ENCODE measurements at places on chromosomes 7 and 10.

- DNase-seq: peak; percentile 23
These were observed 205.3 kb upstream of the HDAC9 start for GRCh38 chr7:18290223-18290622.

DNA sequence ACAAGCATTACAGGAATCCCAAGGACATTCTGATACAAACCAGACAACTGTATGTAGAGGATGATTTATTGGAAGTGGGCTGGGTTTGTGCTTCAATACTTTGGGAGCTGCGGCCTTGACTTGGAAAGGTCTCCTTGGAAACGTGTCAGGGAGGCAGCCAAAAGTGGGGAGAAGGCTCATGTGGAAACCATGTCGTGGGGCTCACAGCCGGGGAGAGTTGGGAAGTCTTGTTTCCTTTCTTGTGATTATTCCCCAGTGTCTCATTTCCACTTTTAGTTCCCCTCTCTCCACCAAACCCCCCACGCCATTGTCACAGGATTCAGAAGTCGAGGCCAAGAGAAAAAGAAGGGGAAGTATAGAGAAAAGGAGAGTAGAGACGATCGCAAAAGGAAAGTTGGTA, 53.9 kb upstream of the SFMBT2 start:
- DNase-seq: no peak

DNA sequence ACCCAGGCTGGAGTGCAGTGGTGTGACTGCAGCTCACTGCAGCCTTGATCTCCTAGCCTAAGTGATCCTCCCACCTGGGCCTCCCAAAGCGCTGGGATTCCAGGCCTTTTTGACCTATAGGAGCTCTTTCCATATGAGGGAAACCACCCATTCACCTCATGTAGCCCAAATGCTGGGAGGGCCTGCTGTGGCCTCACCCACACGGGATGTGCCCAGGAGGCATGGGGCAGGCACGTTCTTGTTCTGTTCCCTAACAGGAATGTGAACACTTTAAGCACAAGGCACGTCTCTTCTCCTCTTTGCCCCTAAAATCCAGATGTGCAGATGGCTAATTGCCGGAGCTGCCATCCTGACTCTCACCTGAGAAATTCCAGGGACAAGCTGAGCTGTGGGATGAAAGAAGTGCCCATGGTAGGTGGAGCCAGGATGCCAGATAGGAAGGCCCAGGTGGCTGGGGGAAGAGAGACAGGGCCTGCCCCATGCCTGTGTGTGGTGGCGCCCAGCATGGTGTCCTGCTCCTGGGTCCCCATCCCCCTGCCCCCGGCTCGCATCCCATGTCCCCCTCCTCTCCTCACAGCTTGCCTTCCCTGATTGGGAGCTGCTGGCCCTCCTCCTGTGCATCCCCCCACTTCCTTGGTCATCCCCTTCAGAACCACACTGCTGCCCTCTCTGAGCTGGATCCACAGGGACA, 17.3 kb downstream of the CAMK2B start:
- no peak for DNase-seq

- DNase-seq: peak; percentile 49
These were observed 894 bp downstream of the ATXN7L1 start for GRCh38 chr7:105875505-105875904.

- DNase-seq: no peak
These were observed 161.6 kb upstream of the PPP2R2D start for GRCh38 chr10:131739206-131739605.

GRCh38 chr10:6530211-6530840, 49.8 kb downstream of the PRKCQ start:
- peak; percentile 94 for DNase-seq

DNA sequence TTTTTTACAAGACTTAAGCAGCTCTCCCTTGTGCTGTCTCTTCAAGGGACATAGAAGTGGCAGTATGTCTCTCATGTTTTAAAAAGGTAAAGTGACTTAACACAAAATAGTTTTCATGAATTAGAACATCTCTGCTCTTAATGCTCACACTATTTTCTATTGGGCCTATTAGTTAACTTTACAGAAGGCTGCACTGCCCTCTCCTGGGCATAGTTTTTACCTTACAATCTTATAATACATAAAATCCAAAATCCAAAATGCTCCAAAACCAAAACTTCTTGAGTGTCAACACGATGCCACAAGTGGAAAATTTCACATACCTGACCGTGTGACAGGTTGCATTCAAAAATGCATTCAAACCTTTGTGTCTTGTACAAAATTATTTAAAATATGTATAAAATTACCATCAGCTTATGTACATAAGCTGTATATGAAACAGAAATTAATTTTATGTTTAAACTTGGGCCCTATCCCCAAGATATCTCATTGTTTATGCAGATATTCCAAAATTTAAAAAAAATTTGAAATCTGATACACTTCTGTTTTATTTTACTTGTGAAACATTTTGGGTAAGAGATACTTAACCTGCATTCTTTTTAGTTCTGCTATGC, 25.8 kb downstream of the TES start:
- peak; percentile 73 for DNase-seq

DNA sequence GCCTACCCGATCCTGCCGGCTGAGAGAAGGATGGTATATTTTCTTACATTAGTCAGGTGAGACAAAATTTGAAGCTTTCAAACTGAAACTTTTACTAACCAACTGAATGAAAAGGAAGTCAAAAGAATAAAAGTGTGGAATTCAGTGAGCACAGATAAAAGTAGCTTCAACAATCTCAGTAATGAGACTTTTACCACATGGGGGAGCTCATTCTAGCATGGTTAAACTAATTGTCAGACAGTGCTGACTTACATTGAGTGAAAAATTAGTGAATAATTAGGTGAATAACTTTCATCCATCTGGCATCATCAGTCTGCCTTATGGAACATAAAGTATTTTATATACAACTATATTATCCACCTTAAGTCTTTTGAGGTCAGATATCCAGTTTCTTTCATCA, 8.4 kb downstream of the FAM237B start:
- DNase-seq: peak; percentile 4

- no peak for DNase-seq
These were observed 4.4 kb downstream of the RASGEF1A start for GRCh38 chr10:43262397-43262901.

GRCh38 chr7:27709137-27710075, 30.6 kb upstream of the TAX1BP1 start:
- DNase-seq: no peak

DNA sequence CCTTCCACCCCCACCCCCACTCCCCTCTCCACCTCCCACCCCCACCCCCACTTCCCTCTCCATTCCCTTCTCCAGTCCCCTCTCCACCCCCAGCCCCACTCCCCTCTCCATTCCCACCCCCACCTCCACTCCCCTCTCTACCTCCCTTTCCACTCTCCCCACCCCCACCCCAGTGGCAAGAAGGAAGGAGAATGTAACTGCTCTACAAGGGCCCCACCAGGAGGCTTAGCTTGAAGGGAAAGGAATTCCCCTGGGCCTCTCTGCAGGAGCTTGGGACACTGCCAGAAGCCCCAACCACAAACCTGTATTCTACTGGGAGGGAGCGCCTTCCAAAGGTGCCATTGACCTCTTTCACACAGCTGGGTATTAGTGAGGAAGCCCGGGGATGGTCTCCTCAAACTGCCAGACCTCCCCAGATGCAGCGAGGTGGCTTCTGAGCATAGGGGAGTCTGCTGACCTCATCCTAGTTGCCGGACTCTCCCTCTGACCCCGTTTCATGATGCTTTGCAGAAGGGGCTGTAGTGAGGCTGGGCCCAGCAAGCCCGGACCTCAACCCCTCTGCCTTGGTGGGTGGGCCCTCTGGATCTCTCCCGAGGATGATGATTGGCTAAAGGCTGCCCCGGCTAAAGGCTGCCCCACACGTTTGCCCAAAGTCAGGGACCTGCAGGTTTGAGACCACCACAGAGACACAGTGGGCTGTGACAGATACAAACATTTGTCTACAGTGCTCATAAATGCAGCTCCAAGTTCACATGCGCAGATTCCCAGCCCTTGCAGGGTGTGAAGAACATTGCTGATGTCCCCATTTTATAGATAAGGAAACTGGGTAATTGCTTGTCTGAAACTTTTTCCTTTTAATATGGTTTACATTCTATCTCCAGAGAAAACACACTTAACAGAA, 2.9 kb downstream of the DEPP1 start:
- no peak for DNase-seq

- DNase-seq: no peak
These were observed 205.9 kb downstream of the SKAP2 start for GRCh38 chr7:26658389-26659084.

- DNase-seq: no peak
These were observed 343.9 kb downstream of the PLXNA4 start for GRCh38 chr7:132232406-132232805.

DNA sequence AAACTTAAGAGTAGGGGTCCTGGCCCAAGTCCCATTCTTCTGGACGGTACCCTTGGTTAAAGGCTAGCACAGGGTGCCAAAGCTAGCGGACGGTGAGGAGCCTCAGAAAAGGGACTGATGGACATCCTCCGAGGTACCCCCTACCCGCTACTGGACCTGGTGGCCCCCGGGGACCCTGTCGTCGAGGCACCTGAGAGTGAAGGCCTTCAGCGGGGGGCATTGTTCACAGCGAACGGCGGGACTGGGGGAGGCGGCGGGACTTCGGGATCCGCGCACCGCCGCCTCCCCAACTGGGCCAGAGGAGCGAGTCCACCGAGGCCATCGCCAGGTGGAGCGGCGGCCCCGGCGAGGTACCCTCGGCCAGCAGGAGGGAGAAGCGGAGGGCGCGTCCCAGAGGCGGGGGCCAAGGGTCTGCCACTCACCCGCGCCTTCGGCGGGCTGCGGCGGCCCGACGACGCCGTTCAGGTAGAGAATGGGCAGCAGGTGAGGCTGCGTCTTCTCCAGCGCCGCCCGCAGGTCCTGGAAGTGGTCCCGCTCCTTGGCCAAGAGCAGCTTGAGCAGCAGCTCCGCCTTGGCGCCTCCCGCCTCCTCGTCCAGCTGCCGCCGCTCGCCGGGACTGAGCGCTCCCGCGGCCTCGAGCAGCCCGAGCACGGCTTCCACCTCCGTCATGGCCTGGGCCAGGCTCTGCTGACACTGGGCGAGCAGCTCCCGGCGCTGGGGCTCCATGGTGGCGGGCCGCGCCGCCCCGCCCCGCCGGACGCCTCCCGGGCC, 575 bp downstream of the DLG5 start:
- DNase-seq: no peak

- no peak for DNase-seq
These were observed 83.4 kb downstream of the GAD2 start for GRCh38 chr10:26300001-26300400.

- DNase-seq: no peak
These were observed 28.0 kb downstream of the TMEM120A start for GRCh38 chr7:75966190-75966961.

- DNase-seq: no peak
These were observed 18.3 kb downstream of the GOT1 start for GRCh38 chr10:99412099-99412498.

DNA sequence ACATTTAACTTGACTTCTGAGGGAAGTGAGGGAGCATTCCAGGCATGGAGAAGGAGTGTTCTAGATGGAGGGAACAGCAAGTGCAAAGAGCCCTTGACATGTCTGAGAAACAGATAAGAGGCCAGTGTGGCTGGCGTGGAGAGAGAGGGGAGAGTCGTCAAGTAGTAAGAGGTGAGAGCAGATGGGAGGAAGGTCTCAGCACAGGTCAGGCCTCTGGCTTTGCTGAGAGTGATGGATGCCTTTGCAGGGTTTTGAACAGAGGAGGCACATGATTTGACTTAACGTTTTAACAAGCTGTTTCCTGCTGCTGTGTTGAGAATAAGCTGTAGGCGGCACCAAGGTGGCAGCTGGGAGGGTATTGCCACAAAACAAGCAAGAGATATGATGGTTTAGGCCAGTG, 97.2 kb downstream of the KAT6B start:
- no peak for DNase-seq

DNA sequence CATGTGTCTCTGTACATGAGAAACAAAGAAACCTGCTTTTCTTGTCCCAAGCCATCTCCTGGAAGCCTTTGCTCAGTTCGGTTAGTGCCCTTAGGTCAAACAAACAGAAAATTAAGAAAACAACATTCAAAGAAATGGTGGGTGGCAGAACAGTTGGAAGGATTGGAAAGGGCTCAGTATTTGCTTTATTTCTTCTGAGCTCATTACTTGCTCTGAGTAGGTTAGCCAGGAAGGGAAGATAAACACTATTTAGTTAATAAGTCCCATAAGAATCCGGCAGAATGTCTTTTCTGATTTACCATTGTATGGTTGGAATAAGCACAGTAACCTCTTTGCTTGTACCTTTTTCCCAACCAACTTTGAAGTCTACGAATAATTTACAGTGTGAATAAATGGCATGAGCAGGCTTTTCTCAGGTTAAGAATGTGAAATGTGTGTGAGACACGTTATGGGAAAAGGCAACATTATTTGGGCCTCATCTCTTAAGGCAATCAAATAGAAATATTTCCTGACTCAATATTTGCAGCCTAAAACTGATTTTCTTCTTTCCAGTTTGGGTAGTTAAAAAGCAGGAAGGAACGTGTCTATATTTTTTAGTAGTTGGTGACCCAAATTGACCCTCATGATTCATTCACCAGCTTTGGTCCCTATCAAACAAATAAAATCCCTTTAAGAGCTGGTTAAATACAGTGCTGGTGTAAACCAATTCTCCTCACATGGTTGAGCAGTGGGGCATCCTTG, 158.5 kb downstream of the DKK1 start:
- no peak for DNase-seq

- no peak for DNase-seq
These were observed 63.7 kb upstream of the ARID5B start for GRCh38 chr10:61837755-61838171.

DNA sequence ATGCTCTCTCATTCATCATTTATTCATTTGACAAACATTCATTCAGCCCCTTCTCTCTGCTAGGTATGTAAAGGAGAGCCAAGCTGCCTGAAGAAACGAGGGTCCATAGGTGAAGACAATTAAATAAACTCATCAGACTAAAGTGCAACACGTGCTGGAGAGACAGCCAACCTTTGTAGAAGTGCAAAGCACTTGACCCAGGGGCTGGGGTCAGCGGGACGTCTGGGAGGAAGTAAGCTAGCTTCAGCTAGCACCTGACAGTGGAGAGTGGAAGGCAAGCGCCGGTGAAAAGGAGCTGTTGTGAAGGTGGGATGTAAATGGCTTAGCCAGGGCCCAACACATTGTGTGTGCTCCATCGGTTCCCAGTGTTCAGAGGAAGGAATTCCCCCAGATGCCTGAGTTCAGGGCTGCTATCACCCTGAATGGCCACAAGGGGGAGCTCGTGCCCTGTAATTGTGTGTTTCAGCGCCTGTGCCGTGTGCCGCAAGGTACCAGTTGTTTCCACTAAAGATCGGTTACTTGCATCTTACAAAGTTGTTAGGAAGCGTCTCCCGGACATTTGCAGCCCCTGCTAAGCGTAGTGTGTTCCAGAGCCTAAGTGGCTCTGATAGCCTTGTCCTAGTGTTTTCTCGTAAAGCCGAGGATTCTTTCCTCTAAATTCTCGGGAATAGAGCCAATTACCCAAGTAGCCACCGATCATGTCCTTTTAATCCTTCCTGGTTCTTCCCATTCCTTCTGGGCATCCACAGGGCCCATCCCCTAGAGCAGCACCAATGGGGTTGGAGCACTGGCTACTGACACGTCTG, 30.6 kb downstream of the TLX1 start:
- DNase-seq: peak; percentile 70

All from CD4-positive, alpha-beta T cell treated with Interleukin-4 for 4 hours (primary cell).